Activated T-helper 1 cell treated with Interleukin-2 at 50 U/mL for 16 hours (primary cell): ENCODE measurements at places on chromosomes 12 and 14.

GRCh38 chr14:34078117-34078743 lies 127.4 kb upstream of the EGLN3 start:
- DNase-seq = no peak

GRCh38 chr14:101098641-101099040 lies 195.1 kb upstream of the RTL1 start:
- DNase-seq = no peak

DNA sequence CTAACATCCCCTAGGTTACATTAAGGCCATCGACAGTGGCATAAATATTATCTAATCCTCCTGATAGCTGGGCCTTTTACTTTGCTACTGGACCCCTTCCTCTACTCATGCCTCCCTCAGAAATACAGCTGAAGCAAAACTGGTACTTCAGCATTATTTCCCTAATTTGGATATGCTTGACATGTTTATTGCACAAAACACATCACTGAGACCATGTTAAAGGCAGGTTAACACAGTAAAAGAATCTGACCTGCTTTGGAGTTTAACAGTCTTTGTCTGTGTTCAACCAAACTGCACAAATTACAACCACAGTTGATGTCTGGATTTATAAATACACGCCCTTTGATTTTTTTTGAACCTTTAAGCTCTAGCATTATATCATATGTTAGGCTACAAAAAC lies 156.6 kb downstream of the FOXA1 start:
- DNase-seq = no peak

- DNase-seq = no peak
Measured at GRCh38 chr12:32451816-32452215, 52.5 kb downstream of the FGD4 start.

- DNase-seq = no peak
Measured at GRCh38 chr12:12436831-12437345, 80.0 kb downstream of the BORCS5 start.

DNA sequence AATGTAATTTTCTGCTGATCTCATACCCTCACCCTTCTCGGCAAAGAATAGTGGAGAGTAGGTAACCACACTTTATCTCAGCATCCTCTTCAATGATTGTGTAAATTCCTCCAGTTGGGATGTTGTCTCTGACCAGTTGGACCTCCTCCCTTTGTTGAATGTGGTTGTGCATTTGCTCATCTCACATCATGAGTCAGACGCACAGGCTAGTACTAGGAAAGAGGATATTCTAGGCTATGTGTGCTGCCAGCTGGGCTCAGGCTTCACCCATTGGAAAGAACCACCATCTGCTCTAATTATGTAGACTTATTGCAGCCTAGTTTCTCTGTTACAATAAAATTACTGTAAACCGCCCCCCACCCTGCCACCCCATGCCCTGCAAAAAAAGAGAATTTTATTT lies 90.3 kb downstream of the LMO3 start:
- no peak for DNase-seq

DNA sequence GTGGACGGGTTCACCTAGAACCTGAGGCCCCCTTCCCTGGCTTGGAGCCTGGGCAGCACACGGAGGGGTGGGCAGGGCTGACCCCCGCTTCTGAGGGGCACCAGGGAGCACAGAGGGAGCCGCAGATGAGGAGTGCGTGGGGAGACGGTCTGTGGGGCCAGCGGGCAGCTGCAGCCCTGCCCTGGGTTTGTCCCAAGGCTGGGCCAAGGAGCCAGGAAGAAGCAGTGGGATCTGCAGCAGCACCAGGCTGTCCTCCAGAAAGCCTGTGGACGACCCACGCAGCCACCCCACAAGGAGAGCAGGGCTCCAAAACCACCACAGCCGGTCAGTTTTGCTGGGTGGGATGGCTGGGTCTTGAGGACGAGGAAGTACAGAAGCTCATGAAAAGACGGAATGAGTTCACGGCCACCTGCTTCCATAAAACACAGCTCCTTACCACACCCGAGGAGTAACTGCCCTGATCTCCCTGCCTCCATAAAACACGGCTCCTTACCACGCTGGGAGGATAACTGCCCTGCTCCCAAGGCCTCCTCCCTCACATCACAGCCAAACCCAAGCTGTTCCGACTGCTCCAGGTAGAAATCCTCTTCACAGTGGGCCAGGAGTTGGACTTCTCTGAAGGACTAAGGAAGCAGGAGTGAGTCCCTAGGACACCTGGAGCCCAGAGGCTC lies 9.9 kb upstream of the GOLGA3 start:
- DNase-seq = no peak

DNA sequence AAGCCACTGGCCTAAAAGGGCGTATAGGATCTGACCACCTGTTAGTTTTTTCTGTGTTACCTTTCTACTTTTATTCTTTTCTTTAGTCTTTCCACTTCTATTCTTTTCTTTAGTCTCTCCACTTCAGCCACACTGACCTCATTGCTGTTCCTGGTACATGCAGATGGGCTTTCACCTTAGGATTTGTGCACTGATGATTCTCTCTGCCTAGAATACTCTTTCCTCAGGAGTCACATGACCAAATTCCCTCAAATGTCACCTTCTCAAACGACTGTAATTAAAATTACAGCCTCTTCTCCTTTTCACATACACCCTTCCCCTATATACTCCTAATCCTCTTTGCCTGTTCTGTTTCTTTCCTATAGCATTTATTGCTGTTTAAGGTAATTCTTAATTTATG lies 36.0 kb downstream of the GPHN start:
- DNase-seq = no peak

DNA sequence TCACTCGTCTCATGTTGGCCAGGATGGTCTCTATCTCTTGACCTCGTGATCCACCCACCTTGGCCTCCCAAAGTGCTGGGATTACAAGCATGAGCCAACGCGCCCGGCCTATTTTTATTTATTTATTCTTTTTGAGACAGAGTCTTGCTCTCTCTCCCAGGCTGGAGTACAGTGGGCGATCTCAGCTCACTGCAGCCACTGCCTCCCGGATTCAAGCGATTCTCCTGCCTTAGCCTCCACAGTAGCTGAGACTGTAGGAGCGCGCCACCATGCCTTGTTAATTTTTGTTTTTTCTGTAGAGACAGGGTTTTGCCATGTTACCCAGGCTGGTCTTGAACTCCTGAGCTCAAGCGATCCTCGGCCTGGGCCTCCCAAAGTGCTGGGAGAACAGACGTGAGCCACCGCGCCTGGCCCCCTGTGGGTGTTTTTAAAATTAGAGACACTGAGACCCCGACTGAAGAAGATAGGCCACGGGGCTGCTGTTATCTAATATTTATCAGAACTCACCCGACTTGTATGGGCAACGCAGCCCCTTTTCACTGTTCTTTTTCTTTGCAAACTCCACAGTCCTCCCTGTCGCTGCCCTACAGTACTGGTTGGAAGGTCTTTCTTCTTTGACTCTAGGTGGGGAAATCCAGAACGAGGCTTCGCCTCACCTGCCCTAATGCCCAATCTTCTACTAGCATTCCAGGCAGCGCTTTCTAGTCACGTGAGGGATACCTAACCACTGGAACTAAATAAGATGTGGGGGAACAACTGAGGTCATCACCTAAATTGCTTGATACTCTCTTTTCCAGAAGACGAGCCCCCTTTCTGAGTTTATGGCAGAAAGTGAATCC lies 1.4 kb upstream of the GABARAPL1 start:
- DNase-seq = no peak

- no peak for DNase-seq
Measured at GRCh38 chr14:42855085-42855484, 1248.4 kb downstream of the LRFN5 start.

- no peak for DNase-seq
Measured at GRCh38 chr14:45868377-45868776, 615.4 kb upstream of the MIS18BP1 start.

- no peak for DNase-seq
Measured at GRCh38 chr12:9391815-9392214, 183.6 kb upstream of the PZP start.

DNA sequence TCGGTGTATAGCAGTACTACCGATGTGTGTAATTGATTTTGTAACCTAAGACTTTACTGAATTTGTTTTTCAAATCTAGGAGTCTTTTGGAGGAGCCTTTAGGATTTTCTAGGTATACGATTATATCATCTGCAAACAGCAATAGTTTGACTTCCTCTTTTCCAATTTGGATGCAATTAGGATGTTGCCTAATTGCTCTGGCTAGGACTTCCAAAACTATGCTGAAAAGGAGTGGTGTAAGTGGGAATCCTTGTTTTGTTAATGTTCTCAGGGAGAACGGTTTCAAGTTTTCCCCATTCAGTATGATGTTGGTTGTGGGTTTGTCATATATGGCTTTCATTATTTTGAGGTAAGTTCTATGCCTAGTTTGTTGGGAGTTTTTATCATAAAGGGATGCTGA lies 171.6 kb upstream of the PDE3A start:
- no peak for DNase-seq

DNA sequence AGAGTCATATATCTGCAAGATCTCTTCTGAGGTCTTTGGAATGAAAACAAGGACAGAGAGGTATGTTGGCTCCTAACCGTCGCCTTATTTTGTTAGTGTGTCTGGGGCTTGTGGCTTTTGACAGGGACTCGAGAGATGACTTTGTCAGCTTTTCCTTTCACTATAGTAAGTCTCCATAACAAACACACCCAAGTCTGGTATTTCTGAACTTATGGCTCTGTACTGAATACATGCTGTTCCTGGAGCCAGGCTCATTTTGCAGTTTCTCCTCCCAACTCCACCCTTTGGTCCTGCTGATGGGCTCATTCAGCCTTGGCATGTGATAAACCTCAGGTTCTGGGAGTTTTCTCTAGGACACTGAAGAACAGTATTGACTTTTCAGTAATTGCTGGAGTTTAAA lies 27.7 kb upstream of the TMED10 start:
- DNase-seq = no peak

- DNase-seq = no peak
Measured at GRCh38 chr12:16324772-16325171, 22.7 kb upstream of the MGST1 start.

DNA sequence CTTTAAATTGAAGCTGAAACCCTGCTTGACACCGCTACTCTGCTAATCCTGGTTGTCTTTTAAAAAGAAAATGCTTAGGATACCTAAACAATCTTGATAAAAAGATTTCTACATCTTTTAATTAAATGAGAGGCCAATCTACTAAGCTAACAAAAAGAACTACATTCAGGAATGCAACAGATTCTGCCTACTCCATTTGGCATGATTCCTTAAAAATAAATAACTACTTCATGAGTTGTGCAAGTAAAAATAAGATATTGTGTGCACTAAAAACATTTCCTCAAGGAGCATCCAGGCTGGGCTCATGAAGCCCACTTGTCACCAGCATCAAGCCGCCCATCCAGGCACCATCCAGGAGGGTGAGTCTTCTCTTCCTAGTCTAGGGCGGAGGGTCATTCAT lies 197.5 kb downstream of the PAX9 start:
- DNase-seq = no peak
